Renal pelvis (tissue), 12 donors: ENCODE measurements at places on chromosomes 2 and 18.

- peak; percentile 24 for DNase-seq
Measured at GRCh38 chr2:9212661-9213411, 6.2 kb downstream of the ASAP2 start.

- no peak for DNase-seq
Measured at GRCh38 chr2:32291746-32292145, 14.0 kb downstream of the YIPF4 start.

GRCh38 chr18:5546660-5547059, 2.9 kb upstream of the EPB41L3 start:
- peak; percentile 36 for DNase-seq

- no peak for DNase-seq
Measured at GRCh38 chr2:162327134-162327769, 8.8 kb upstream of the IFIH1 start.

DNA sequence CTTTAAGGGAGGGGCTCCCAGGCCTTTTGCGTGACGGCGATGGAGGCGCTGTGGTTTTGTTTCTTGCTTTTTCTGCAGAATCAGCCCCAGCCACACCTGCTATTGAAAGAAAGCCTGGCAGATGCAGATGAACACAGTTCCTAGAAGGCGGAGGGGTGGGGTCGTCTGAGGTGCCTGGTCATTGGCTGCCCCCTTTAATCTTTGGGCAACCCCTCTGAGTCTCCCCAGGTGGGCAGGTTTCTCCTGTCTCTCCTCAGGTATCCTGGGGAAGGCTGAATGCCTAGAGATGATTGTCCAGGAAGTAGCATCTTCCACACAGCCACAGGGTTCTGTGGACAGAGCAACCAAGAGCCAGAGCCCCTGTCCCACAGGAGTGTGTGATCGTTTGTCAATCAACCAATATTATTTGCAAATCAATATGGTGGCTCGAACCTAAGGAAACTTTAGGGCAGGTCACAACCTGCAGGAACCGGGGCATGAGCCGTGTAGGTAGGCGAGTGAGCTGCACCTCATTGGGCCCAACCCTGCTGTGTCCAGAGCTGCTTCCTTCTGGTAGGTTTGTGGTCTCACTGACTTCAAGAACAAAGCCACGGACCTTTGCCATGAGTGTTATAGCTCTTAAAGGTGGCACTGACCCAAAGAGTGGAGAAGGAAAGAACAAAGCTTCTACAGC, 104.3 kb downstream of the NDUFA10 start:
- DNase-seq: no peak

GRCh38 chr2:203451689-203452088, 83.4 kb downstream of the RAPH1 start:
- no peak for DNase-seq

DNA sequence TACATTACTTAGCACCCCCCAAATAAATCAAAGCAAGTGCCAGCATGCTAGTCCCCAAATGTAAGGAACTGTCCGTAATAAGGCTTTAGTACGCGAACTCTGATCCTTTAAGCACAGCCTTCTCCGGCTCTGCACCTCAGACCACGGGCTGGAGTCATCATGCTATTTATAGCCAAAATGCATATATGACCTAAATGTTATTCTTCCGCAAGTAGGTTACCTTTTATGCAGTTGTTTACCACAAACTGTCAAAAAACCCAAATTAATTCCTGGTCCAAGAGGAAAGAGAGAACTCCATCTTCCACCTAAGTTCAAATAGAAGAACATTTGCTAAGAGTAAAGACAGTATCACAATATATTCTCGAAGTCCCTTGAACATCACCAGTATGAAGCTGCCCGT, 42.7 kb downstream of the ZNF516 start:
- DNase-seq: no peak

DNA sequence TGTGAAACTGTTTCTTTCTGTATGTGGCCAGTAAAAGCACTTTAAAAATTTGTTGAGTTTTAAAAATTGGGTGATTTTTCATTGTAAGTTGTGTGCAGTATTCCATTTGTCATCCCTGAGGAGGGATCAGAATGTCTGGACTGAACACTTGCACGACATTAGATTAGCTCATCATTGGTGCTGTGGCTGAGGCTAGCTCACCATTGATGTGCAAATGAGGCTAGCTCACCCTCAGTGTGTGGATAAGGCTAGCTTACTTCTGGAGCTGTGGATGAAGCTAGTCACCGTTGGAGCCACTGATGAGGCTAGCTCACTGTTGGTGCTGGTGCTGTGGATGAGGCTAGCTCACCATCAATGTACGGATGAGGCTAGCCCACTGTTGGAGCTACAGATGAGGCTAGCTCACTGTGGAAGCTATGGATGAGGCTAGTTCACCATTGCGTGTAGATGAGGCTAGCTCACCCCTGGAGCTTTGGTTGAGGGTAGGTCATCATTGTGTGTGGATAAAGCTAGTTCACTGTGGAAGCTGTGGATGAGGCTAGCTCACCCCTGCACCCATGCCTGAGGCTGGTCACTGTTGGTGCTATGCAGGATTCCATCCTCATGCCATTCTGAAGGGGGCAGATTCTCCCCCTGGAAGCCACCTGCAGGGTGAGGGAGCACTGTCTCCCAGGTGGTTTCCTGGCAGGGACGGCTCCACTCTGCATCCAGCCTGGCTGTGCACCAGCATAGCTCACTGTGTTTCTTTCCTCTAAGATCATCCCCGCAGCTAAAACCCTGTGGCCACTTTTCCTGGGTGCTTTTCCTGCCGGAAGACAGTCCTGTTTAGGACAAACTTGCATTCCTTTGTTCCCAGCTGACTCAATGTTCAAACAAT, 101.1 kb downstream of the TWIST2 start:
- no peak for DNase-seq

GRCh38 chr18:5979971-5980457, 84.7 kb upstream of the TMEM200C start:
- DNase-seq: no peak

GRCh38 chr2:24885221-24886125, 34.6 kb downstream of the ADCY3 start:
- DNase-seq: peak; percentile 72

DNA sequence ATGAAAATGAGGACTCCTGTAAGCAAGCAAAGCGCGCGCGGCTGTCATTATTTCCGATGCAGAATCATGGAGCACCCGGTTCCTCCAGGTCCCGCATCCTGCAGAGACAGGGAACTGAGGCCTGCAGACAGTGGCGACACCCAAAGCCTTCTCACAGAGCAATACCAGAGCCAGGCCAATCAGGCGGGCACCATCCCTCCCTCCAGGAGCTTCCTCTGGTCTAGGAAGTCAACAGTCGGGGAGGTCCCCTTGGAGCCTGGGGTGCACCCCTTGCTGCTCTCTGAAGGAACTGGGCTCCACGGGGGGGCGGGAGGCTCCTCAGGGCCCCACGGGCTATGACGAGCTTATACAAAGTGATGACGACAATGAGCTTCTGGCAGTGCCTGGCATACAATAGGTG, 60.3 kb upstream of the HPCAL1 start:
- no peak for DNase-seq

DNA sequence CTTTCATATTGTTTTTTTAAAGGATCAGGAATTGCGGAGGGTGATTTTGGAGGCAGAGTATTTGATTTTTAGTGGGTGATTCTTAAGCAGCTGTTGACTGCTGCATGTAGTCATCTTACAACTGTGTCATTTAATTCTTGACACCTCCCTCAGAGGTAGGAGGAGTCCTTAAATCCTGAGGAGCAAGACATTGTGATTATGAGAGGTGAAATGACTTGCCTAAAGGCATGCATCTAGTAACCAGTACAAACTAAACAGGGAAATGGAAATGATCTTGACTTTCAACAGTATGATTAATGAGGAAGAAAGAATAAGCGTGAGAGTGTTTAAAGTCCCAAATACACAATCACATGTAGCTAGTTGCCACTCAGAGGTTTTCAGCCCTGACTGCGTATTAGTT, 440.7 kb downstream of the THSD7B start:
- no peak for DNase-seq

GRCh38 chr2:11784747-11785610, 38.5 kb downstream of the LPIN1 start:
- DNase-seq: peak; percentile 42

GRCh38 chr2:2557475-2557874, 226.4 kb upstream of the MYT1L start:
- DNase-seq: no peak

GRCh38 chr2:144776766-144777165, 256.8 kb upstream of the ZEB2 start:
- DNase-seq: no peak

DNA sequence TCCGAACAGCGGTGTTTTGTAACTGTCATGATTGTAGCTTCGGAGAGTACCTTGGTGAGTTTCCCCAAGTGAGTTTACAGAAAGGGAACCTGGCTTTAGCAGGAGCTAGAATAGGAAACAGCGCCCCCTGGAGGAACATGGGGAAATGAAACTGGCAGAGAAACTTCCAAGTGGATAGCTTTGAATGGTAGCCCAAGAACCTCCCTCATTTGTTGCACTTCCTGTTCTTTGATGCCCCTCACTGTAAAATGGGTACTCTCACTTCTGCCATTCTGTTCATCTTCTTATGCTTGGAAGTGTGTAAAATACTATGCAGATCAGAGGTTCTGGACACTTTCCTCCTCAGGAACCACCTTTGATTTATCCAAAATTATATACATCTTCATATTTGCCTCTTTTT, 36.2 kb downstream of the CHST10 start:
- DNase-seq: peak; percentile 77

GRCh38 chr2:200278694-200279316, 27.7 kb upstream of the SPATS2L start:
- no peak for DNase-seq

GRCh38 chr2:207881902-207882301, 112.2 kb upstream of the FZD5 start:
- DNase-seq: no peak

GRCh38 chr2:30971231-30972025, 164.2 kb upstream of the CAPN13 start:
- DNase-seq: no peak

DNA sequence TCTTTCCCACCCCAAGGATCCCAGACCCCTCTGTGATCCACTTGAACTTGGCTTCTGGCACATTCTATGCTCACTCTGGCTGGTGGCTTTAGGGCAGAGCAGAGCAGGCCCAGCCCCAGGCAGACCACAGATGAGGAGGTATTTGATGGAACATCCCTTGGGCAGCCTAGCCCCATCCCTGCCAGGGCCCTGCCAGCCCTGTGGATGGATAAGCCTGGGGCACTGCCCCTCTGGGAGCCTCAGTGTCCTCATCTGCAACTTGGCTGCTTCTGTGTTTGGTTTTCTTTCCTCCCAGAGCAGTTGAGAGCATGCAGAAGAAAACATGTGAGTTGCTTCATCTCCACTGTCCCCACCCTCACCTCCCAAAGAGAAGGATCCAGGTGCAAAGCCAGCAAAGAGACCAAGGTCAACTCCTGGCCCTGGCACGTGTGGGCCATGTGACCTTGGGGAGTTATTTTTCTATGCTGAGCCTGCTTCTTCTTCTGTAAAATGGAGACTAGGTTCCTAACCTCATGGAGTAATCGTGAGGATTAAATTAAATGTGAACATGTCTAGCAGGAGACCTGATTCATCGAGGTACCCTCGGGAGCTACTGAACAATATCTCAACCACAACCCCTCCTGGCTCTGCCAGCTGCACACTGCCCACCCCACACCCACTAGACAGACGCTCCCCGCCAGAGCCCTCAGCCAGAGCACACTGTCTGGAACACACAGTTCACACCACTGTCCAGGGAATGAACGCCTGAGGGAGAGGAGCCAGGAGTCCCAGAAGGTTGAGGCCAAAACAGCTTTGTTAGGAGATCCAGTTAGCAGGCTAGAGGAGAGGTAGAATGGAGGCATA, 14.6 kb upstream of the TNS1 start:
- DNase-seq: no peak

DNA sequence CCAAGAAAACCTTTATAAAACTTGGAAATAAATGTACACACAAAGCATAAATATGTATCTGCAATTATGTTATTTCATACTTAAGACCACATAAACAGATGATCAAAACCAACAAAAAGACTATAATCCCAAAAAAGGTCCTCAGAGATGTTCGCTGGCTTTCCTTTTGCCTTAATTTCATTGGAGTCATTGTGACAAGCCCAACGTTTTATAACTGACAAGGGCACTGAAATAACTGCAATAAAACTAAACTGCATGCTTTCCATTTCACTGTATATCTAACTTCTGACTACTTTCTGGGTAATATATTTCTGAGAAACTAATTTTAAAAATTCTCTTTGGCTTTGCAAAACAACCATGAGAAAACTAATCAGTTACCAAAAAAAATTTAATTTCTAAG, 56.5 kb downstream of the REV1 start:
- DNase-seq: no peak

- DNase-seq: no peak
Measured at GRCh38 chr18:45688833-45689232, 35.1 kb upstream of the SLC14A1 start.

- DNase-seq: no peak
Measured at GRCh38 chr18:40037356-40037755, 1917.7 kb upstream of the PIK3C3 start.

DNA sequence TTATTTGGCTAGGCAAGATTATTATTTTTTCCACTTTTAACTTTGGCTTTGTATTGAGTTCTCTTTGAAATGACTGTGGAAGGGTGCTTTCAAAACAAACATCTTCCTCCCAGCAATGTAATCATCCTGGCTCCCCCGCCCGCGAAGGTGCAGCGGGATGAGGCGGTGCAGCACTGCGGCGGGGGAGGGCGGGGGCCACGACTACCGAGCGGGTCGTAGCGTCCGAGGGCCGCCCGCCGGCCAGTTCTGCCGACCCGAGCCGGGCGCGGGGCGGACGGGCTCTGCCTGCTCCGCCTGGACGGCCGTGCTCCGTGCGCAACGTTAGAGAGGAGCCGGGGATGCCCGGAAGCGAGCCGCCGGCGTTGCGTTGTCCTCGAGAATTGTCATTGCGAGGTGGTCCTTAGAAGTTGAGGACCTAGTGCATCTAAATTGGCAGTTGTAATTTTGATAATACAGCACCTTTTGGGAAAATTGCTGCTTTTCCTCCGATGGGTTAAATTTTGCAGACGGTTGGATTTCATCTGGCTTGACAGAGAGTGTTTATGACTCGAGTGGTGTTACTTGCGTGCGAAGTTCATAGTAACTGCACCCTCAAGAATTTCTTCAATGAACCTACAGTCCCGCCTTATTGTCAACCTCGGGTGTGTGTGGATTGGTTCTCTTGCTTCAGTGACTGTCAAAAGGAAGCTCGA, 1.1 kb downstream of the EPC2 start:
- peak; percentile 53 for DNase-seq

DNA sequence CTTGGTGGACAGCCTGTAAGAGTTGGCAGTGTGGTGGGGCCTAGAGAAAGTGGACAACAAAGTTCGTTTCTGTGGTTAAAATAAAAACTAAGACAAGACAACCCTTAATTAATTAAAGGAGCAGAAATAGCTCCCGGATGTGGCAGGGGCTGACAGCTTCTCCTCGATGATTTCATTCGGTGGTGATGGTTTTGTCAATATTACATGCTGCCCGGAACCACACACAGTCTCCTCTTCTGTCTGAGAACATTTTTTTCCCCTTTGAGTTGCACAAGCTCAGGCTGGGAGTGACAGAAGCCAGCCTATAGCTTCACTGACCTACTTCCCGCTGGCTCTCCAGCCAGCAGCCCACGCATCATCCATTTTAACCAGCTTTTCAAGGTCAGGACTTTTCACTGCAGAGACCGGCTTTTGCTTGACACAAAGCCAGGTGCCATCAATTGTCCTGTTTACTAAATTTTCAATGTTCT, 378.8 kb downstream of the SLC4A3 start:
- peak; percentile 37 for DNase-seq
